NCI-H1417 treated with DMSO at 0.1 percent for 48 hours (cell line): ENCODE measurements at places on chromosomes 6 and 20.

- DNase-seq: no peak
These were observed 1187.3 kb upstream of the CITED2 start for GRCh38 chr6:140561701-140562100.

DNA sequence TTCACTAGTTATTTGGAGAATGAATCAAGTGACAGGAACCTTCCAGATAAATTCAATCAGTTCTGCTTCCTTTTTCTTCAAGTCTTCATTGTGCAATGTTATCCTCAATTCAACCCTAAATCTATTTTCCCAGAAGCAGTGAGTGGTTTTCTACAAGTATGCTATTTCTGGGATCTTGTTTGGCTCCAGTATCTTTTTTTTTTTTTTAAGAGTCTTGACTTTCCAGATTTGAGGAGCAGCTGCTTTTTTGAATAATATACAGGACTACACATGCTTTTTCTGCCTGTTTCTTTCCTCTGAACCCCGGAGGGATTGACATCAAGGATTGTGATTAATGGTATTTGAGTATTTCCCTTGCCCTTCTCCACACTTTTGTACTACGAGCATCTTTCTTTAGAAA lies 339.2 kb upstream of the JAG1 start:
- no peak for DNase-seq

DNA sequence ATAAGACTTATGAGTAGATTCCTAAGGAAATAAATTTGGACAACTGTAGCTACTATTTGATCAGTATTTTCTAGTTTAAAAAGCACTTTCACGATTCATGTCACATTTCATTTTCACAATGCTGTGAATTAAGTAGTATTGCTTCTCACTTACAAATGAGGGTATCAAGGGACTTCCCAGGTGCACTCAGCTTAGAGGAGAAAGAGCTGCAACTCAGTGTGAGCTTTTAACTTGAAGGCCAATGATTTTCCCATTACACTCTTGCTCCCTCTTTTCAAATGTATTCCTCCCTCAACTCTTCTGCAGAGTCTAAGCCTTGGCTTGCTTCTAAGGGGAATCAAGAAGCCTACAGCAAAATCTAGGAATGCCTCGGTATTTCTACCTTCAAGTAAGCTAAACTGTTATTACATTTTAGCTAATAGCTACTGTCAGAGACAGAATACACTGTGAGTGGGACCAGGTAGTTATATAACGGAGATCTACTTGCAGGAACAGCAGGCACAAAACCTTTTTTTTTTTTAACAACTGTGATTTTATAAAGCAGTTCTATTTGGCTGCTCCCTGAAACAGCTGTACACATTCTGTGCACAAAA lies 339.0 kb downstream of the SYNE1 start:
- DNase-seq: no peak

GRCh38 chr6:112202639-112203341 lies 51.6 kb downstream of the LAMA4 start:
- DNase-seq: no peak

DNA sequence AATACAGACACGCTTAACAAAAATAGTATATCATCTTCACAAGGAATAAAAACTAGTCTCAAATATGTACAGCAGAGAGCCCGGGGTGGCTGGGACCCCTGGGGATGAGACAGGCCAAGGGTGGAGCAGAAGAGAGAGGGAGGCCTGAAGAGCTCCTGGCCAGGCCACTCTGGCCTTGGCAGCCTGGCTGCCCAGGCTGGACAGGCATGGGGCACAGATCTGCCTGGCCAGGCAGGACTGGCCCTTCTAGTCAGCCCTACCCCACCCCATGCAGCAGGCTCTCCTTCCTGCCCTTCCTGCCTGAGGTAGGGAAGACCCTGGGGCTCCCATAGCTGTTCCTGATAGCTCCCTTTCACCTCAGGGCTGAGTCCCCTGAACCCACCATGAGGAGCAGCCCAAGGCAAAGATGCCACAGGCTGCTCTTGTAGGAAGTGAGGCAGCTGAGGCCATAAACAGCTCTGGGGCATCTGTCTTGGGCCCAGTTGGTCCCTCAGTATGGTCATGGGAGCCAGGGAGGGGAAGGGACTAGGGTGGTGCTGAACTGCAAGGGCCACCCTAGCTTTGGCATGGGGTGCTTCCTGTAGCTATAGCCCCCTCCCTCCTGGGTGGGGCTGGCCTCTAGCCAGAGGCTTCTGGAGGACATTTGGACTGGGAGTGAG lies 27.1 kb downstream of the COX4I2 start:
- DNase-seq: no peak
